ENCODE measurements at places on chromosomes 5 and 9.

- no peak for DNase-seq
These were observed 232.9 kb downstream of the ARRDC3 start for GRCh38 chr5:91150234-91150633.

DNA sequence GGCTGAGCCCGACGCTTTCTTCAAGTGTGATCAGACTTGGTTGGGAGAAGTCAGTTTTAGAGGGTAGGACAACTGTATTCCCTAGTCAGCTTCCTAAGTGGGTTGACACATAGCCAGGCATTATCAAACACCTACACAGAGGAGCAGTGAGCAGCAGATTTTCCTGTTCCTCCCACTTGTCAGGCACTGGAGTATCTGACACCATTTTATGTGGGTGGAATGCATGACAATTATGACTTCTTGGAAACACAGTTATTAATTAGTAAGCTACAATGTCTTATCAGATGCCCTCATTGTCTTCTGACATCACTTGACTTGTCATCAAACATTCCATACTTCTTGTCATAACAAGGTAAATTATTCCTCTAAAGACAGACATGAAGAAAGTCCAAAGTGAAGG, 124.9 kb downstream of the IRX2 start:
- DNase-seq = no peak

- peak; percentile 77 for DNase-seq
These were observed 20.4 kb downstream of the ANKS6 start for GRCh38 chr9:98775831-98776441.

DNA sequence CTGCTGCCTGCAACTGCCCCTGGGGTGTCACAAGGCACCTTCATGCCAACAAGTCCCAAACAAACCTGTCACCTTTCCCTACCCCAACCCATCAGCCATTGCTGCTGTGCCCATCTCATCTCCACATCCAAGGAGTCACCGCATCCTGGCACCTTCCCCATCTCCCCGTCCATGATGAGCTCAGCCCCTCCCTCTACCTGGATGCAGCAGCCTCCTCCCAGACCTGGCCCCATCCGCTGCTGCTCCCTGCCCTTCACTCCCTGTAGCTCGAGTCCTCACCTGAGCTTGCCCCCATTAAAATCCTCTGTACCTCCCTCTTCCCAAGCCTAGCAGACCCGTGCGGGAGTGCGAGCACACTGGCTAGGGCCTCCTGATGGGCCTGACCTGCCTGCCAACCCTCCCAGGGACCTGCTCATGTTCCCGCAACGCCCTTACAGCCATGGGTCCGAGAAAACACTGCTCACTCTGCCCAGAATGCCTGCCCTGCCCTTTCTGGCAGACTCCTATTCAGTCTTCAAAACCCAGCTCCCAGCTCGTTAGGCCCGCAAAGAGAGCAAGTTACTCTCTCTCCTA, 110.6 kb downstream of the ADAMTS2 start:
- no peak for DNase-seq

DNA sequence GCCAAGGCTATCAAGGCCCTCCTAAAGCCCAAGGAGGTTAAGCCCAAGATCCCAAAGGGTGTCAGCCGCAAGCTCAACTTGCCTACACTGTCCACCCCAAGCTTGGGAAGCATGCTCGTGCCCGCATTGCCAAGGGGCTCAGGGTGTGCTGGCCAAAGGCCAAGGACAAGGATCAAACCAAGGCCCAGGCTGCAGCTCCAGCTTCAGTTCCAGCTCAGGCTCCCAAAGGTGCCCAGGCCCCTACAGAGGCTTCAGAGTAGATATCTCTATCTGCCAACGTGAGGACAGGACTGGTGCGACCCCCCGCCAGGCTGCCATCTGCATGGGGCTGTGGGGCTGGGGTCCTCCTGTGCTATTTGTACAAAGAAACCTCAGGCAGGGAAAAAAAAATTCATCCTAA, 3.3 kb downstream of the HOMER1 start:
- DNase-seq = no peak

- DNase-seq = no peak
These were observed 472.3 kb downstream of the PLK2 start for GRCh38 chr5:57987552-57987951.

- no peak for DNase-seq
These were observed 9.9 kb downstream of the BBLN start for GRCh38 chr9:128169925-128170324.

DNA sequence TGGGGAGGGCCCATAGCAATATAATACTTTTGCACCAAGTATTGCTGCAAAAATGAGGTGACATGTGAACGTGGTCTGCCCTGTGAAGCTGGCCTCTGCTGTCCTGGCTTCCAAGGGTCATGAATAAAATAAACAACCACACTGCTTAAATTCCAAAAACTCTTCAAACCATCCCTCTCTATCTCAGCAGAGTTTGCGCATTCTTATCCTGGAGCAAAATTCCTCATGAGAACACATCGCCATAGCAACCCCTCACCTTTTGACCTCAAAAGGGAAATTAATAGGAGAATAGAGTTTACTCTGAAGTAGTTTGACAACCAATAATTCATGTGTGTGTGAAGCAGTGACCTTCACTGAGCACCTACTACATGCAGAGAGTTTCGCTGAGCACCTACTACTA, 342.9 kb downstream of the SPOCK1 start:
- DNase-seq = no peak

DNA sequence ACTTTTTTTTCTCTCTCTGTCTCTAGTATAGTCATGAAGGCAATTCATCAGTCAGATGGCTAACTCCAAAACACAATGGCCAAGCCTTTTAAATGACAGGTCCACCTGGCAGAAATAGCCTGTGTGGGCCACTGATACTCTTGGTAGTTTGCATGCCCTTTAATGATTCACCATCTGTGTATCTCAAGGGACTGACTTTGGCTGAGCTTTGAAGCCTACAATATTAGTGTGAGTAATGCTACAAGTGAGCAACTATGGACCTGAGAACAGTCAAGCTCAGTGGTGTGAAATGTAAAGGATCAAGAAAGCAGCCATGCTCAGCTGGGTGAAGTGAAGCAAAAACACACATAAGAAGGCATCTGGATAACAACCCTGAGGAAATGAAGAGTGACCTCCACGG, 506.9 kb downstream of the TLE1 start:
- DNase-seq = no peak

DNA sequence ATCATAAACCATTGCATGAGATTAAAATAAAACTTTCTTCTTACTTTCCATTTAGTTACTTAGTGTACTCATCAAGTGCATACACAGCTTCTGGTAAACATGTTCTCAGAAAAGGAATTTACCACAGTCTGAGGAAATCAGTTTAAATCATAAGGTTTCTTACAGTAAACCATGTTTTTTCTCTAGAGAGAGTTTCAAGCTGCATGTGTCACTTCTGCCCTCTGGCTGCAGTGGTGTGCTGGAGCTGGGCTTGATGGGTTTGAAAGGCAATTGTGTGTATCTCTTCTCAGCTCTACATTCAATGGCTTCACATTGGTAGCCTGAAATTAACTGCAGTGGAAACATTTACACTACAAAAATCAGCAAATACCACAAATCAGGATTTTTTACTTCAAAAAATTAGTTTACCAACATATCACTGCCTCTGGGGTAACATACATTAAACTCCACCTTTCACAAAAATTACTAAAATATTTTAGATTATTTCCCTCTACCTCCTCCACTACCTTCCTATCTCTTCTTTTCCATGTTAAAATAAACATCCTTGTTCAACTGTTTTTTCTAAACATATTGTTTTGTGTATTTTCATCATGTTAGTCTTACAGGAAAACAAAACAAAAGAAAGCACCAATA, 414.3 kb downstream of the ANXA1 start:
- peak; percentile 0 for DNase-seq

DNA sequence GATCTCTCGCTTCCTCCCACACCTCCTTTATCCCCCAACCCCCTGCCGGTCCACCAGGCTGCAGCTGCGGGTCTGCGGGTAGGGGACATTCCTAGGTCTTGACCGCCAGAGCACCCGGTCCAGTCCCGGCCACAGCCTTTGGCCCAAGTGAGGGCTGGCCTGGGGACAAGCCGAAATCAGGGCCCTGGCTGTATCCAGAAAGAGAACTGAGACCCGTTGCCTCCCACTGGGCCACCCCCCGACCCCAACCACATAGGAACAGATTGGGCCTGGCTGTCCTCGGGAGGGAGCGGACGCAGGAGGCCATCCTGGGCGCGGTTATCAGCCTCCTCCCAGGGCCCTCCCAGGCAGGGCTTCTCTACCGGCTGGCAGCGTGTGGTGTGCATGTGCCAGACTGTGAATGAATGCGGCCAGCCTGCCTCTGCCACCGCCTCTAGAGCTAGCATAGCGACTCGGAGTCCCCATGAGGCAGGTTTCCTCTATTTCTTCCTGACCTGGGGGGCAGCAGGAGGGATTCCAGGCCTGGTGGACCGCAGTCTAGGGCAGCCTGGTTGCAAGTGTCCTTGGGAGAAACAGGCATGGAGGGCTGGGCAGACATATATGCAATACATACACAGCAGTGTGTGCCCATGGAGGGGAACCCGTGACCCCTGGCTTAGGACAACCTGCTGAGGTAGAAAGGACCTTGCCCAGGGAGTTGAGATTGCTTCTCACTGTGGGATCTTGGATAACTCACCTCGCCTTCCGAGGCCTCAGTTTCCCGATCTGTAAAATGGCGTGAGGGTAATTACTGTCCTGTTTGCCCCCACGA, 1.2 kb downstream of the N4BP3 start:
- DNase-seq = peak; percentile 40

GRCh38 chr9:128911529-128912035, 9.2 kb upstream of the PHYHD1 start:
- DNase-seq = peak; percentile 31

GRCh38 chr5:7320701-7321301, 75.1 kb upstream of the ADCY2 start:
- DNase-seq = no peak

- DNase-seq = no peak
These were observed 55.8 kb downstream of the ENTREP1 start for GRCh38 chr9:69380811-69381210.

GRCh38 chr9:121206516-121207370, 5.1 kb upstream of the RAB14 start:
- DNase-seq = no peak

- no peak for DNase-seq
These were observed 73.9 kb downstream of the PIK3R1 start for GRCh38 chr5:68289498-68289897.

All from NB4 (cell line).